ENCODE measurements at places on chromosomes 12 and 14.

DNA sequence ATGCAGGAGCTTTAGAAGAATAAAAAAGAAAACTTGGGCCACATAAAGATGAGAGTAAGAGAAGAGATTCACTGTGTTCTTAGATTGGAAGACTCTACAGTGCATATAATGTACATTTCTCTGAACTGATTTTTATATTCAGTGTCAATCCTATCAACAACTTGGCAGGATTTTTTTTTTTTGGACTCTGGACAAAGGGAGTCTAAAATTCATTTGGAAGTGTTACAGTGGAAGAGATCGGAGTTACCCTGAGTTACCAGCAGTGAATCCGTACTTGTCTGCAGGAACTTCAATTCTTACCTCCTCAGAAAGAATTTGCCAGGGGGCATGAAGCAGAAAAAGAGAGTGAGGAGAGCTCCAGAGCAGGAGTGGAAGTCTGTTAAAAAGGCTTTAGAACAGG lies 24.0 kb downstream of the SERPINA11 start:
- no peak for DNase-seq

GRCh38 chr12:113170926-113171325 lies 14.4 kb downstream of the DDX54 start:
- no peak for DNase-seq

DNA sequence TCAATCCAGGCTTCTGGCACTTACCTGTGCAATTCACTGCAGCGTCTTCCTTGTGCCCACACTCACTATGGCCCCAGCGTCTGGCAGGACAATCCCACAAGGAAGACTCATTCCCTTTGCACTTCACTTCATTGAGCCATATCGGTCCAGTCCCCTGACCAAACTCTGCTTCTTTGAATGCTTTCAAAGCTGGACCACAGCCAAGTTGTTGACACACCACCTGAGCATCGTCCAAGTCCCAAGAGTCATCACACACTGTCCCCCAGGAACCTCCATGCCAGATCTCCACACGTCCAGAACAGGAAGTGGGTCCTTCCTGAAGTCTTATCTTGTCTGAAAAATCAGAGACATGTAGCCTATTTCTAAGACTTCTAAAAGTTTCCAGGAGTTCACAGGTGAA lies 20.2 kb downstream of the CD163 start:
- DNase-seq = no peak

DNA sequence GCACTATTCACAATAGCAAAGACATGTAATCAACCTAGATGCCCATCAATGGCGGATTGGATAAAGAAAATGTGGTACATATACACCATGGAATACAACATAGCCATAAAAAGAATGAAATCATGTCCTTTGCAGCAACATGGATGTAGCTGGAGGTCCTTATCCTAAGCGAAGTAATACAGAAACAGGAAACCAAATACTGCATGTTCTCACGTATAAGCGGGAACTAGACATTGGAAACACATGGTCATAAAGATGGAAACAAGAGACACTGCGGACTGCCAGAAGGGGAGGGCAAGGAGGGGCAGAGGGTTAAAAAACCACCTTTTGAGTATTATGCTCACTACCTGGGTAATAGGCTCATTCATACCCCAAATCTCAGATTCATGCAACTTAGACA lies 234.1 kb upstream of the PLXNC1 start:
- no peak for DNase-seq

- no peak for DNase-seq
Measured at GRCh38 chr14:64062381-64063115, 209.7 kb downstream of the SYNE2 start.

GRCh38 chr12:91441246-91441645 lies 258.6 kb upstream of the DCN start:
- DNase-seq = no peak

- no peak for DNase-seq
Measured at GRCh38 chr14:99339551-99339950, 67.6 kb upstream of the BCL11B start.

DNA sequence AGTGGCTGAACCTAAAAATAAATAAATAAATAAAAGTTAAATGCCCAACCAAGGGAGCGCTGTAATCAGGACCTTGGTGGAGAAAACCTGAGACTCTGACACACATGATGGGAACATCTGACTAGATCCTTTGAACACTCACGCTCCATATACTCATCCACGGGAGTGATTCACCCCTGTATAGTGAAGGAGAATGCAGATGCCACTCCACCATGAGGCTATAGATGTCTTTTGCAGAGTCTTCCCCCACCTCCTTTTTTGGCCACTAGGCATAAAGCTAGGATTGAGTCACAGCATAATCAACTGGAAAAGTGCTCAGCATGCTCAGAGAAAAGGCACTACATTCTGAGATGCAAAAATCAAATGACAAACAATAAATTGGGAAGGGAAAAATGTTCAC lies 19.0 kb downstream of the ADAM20 start:
- DNase-seq = no peak

GRCh38 chr14:100438271-100438670 lies 115.1 kb downstream of the SLC25A47 start:
- DNase-seq = no peak

GRCh38 chr12:108333898-108334699 lies 5.0 kb downstream of the CMKLR1 start:
- peak; percentile 21 for DNase-seq

- DNase-seq = no peak
Measured at GRCh38 chr14:27127838-27128237, 530.0 kb upstream of the NOVA1 start.

GRCh38 chr12:6708960-6709394 lies 8.4 kb upstream of the PIANP start:
- DNase-seq = peak; percentile 34

- no peak for DNase-seq
Measured at GRCh38 chr14:79091381-79091963, 921.3 kb downstream of the NRXN3 start.

- no peak for DNase-seq
Measured at GRCh38 chr14:70032447-70032846, 153.2 kb downstream of the SMOC1 start.

DNA sequence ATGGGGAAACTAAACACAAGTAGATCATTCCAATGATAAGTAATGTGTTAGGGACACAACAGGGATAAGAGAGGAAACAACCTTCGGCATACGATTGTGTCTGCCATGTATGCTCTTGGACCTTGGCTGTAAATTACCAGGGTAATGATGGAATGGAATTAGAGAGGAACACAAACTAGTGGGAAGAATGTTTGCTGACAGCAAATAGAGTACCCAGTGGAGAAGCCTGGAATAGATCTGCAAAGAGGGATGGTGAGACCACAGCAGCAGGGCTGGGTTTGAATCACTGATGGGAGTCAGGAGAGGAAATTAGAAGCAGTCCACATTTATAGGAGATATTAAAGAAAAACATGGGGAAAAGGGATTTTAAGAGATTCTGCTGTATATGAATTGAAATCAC lies 172.8 kb downstream of the LRIG3 start:
- no peak for DNase-seq

DNA sequence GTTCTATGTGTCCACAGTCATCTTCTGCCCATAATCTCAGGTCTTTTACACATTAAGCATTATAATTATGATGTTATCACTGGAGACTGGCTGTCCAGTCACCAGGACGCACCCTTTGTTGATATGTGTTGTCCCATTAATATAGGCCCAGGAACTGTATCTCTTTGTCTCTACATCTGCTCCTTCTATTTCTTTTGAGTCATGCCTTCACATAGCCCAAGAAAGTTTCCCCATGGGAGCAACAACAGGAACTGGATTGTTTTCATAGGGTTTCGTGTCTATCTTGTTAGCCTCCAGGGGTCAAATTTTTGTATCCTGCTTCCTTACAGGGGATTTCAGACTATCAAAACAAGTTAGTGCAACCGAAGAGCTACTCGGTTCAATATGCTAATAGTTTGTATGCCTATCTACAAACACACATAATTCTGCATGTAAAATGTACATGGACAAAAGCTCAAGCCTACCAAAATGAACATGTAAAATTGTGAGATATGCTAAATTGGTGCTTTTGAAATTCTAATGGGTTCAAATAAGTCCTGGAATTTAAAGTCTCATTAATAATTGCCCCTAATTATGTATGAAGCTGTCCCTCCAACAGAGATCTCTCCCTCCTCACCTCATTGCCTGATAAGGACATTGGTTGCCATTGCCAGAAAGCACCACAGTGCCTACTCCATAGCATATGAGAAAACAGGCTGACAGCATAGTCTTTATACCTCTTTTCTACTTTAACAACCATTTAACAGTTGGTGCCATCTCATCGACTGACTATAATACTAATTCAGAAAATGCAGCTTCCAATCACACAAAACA lies 99.8 kb upstream of the DIO2 start:
- DNase-seq = no peak

GRCh38 chr12:57229046-57229633 lies 371 bp upstream of the SHMT2 start:
- peak; percentile 64 for DNase-seq

GRCh38 chr12:53939141-53940108 lies 794 bp downstream of the HOXC13 start:
- DNase-seq = no peak

DNA sequence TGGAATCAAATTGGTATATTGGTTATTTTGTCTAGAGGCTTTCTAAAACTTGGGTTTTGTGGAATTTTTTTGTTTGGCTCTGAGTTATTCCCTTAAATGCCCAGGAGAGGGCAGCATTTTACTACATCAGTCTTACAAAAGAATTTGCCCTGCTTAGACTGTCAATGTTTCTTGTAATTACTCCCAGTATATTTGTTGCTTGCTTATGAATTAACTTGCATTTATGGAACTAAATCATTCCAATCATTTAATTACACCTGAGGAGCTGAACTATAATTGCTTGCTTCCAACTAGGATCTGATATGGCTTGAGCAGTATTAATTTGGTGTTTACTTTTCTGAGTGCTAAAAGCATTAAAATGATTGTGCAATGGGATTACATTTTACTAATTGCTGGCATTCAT lies 48.7 kb downstream of the MIPOL1 start:
- DNase-seq = peak; percentile 11

GRCh38 chr12:132492522-132492921 lies 2.6 kb downstream of the FBRSL1 start:
- peak; percentile 34 for DNase-seq

- DNase-seq = no peak
Measured at GRCh38 chr12:115636546-115636945, 640.9 kb downstream of the MED13L start.

GRCh38 chr14:91350483-91350812 lies 67.2 kb downstream of the CCDC88C start:
- DNase-seq = no peak

DNA sequence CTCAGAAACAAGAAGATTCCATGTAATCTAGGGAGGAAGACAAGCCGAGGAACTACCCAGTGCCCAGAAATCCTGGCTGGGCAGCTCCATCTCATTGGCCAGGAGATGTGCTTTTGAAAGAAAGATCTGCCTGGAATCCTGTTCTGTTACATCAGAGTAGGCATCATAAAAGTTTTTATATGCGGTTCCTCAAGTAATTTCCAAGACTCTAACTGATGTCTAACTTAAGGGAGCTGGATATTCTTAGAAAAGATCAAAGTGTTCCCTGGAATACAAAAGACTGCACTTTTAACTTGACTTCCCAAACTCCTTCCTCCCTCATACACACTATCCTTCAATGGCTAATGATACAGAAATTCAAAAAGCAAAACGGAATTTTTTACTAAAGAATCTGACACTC lies 16.3 kb downstream of the RHOJ start:
- no peak for DNase-seq

GRCh38 chr14:58666737-58667136 lies 29.0 kb downstream of the DACT1 start:
- DNase-seq = no peak

GRCh38 chr12:24227551-24227950 lies 278.1 kb upstream of the SOX5 start:
- no peak for DNase-seq

DNA sequence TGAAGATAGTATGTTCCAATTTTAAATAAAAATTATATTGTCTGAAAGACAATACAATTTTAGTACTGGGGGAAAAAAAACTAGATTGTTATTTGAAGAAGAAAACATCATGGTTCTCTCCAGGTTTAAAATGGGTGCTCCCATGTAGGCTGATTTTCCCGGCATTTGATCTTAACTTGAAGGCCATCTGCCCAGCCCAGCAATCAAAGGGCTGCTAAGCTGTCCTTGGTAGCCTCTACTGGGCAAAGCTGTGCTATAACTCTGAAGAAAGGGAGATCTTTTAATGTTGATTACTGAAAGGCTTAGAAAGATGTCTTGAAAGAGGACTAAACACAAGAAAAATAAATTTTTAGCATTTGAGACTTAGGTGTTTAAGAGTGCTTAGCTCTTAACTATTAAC lies 41.4 kb downstream of the CBX5 start:
- no peak for DNase-seq

- no peak for DNase-seq
Measured at GRCh38 chr14:96827290-96827689, 30.1 kb downstream of the VRK1 start.

DNA sequence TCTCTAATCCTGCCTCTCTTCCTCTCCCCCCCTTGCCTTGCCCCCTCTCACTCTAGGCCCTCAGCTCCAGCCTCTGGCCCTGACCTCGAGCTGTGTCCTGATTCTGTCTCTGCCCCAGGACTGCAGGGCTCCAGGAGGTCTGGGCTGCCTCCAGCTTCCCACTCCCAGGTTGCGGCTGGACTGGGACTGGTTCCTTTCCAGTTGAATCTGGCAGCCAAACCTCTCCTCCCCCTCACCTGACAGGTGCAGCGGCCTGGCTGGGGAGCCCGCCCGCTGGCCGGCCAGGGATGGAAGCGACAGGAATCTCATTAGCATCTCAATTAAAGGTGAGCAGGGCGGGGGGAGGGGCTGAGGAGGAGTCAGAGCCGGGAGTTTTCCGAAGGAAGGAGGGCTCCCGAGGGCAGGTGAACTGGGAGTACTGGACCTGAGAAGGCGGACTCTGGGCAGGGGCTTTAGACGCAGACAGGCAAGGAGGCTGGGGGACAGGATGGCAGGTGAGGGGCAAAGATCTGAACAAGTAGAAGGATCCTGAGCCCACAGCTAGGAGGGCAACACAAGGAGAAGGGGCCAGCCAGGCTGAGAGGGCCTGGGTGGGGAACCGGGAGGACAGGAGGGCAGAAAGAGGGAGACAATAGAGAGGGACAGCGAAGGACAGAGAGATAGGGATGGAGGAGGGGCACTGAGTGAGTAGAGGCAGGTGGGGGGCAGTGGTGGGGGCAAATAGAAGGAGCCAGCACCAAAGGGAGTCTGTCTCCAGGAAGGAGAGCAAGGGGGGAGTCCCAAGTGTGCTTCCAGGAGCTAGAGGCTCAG lies at the start of gene SCNN1A:
Gene SCNN1A, minus strand, starts transcription at position 295 of the 810 bp plus-strand sequence. CDS start 780 bp downstream, outside the sequence.
- DNase-seq = no peak

GRCh38 chr12:55997535-55997859 lies 421 bp downstream of the SUOX start:
- DNase-seq = no peak

GRCh38 chr12:27105746-27106536 lies 23.6 kb upstream of the C12orf71 start:
- no peak for DNase-seq

DNA sequence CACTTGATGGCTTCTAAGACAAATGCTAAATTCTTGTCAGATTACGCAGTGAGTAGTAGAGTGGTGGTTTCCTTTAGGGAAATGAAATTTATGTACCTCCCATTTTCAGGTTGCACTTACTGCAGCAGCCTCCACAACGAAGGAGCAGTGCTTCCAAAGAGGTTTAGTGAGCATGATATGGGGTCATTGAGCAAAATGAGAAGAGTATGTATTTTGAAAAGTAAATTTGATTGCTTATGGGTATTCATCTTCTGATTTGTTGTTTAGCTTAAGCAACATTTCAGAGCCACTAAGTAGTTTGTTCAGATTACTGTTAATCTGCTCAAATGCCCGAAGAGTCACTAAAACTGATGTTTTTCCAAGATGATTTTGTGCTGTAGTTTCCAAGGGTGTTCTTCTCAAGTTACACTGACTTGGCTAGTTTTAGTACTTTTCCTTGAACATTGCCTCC lies 493.6 kb downstream of the PCNX1 start:
- DNase-seq = no peak

GRCh38 chr14:60700598-60700997 lies 23.6 kb downstream of the SIX4 start:
- no peak for DNase-seq

Measured in activated CD4-positive, alpha-beta T cell treated with anti-CD3 and anti-CD28 coated beads, Interleukin-2, Interleukin-6, amounts not matched to agents 100 ng/mL and 50 ng/mL, durations not matched to agents 16 hours and 8 hours (primary cell).